Upper lobe of right lung (tissue), 1 donor: ENCODE measurements at places on chromosomes 5 and 9. TPM values are rescaled to one million over a fixed set of nuclear protein-coding genes. Genes with fewer than 3 reads are reported as not detected.

The RASGRF2 gene
- 5.4 TPM for total RNA-seq

The GRM6 gene
- not detected for total RNA-seq

The SCGB3A2 gene
- total RNA-seq = 186 TPM

The TMEM174 gene
- total RNA-seq = not detected

- no peaks in the 10 kb centered on the region for H3K36me3 ChIP-seq
- peaks cover 15% of the 10 kb centered on the region for H3K4me1 ChIP-seq
- H3K27me3 ChIP-seq = no peaks in the 10 kb centered on the region
- no peak overlapping the region for H3K27ac ChIP-seq
- peak; percentile 53 for DNase-seq
- no peak overlapping the region for H3K4me3 ChIP-seq
Observed at GRCh38 chr5:1526190-1526631, 2.5 kb upstream of the LPCAT1 start.

DNA sequence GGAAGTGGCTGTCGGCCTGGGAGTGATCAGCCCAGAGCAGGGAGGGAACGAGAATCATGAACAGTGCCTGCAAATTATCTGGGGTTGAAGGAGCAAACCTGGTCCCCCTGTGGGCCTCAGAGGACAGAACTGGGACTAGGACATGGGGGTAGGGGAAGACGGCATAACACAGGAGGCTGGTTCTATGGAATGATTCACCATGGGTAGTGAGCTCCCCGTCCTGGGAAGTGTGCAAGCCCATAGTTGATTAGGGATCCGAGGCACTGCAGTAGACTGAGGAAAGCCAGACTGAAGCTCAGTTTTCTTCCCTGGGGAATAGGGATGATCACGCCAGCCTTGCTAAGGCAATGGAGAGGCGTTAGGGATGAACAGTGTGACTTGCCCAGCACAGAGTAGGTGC is 5.6 kb downstream of the ADGRD2 start:
- no peaks in the 10 kb centered on the region for H3K4me1 ChIP-seq
- H3K27me3 ChIP-seq = peaks cover 37% of the 10 kb centered on the region
- no peaks in the 10 kb centered on the region for H3K36me3 ChIP-seq
- H3K4me3 ChIP-seq = no peak overlapping the region

- no peak for DNase-seq
- H3K36me3 ChIP-seq = no peaks in the 10 kb centered on the region
- H3K4me1 ChIP-seq = no peaks in the 10 kb centered on the region
- H3K27me3 ChIP-seq = no peaks in the 10 kb centered on the region
- no peak overlapping the region for H3K4me3 ChIP-seq
Observed at GRCh38 chr9:32698706-32699277, 63.3 kb upstream of the TAF1L start.

GRCh38 chr5:140801494-140801841 is 611 bp downstream of the PCDHA3 start:
- no peaks in the 10 kb centered on the region for H3K36me3 ChIP-seq
- DNase-seq = no peak
- no peaks in the 10 kb centered on the region for H3K4me1 ChIP-seq
- H3K27ac ChIP-seq = no peak overlapping the region

GRCh38 chr5:125257057-125257972 is 510.9 kb upstream of the ZNF608 start:
- H3K36me3 ChIP-seq = no peaks in the 10 kb centered on the region
- no peak for DNase-seq
- no peak overlapping the region for H3K4me3 ChIP-seq
- H3K4me1 ChIP-seq = no peaks in the 10 kb centered on the region
- H3K27ac ChIP-seq = no peak overlapping the region

- DNase-seq = no peak
- H3K4me1 ChIP-seq = no peaks in the 10 kb centered on the region
- no peaks in the 10 kb centered on the region for H3K36me3 ChIP-seq
- H3K27me3 ChIP-seq = no peaks in the 10 kb centered on the region
- no peak overlapping the region for H3K4me3 ChIP-seq
Observed at GRCh38 chr9:18014556-18014955, 435.7 kb downstream of the SH3GL2 start.

GRCh38 chr5:180121826-180122413 is 50.4 kb upstream of the RNF130 start:
- no peak overlapping the region for H3K4me3 ChIP-seq
- no peak overlapping the region for H3K27ac ChIP-seq

DNA sequence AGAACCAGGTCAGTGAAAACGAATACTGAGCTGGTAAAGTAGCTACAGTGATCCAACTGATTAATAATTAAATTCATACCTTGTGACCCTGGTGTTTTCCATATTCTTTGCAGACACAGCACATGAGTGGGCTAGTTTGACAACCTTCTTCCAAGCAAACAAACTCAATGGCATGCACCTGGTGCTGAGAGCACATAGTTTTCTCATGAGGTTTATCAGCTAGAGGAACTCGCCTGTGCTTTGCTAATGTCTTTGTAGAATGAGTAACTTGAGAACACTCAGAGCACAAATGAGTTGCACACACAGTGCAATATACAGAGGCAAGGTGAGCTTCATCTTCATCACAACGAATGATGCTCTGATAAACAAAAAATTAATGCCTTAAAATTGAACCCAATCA is 12.6 kb downstream of the TRIM23 start:
- no peak overlapping the region for H3K27ac ChIP-seq
- no peak for DNase-seq
- no peaks in the 10 kb centered on the region for H3K4me1 ChIP-seq

GRCh38 chr5:132180134-132180745 is 47.4 kb downstream of the P4HA2 start:
- no peaks in the 10 kb centered on the region for H3K27me3 ChIP-seq

GRCh38 chr5:75361310-75361709 is 24.3 kb downstream of the HMGCR start:
- DNase-seq = no peak
- H3K4me3 ChIP-seq = no peak overlapping the region
- no peak overlapping the region for H3K27ac ChIP-seq
- H3K36me3 ChIP-seq = peaks cover 68% of the 10 kb centered on the region
- H3K27me3 ChIP-seq = no peaks in the 10 kb centered on the region

DNA sequence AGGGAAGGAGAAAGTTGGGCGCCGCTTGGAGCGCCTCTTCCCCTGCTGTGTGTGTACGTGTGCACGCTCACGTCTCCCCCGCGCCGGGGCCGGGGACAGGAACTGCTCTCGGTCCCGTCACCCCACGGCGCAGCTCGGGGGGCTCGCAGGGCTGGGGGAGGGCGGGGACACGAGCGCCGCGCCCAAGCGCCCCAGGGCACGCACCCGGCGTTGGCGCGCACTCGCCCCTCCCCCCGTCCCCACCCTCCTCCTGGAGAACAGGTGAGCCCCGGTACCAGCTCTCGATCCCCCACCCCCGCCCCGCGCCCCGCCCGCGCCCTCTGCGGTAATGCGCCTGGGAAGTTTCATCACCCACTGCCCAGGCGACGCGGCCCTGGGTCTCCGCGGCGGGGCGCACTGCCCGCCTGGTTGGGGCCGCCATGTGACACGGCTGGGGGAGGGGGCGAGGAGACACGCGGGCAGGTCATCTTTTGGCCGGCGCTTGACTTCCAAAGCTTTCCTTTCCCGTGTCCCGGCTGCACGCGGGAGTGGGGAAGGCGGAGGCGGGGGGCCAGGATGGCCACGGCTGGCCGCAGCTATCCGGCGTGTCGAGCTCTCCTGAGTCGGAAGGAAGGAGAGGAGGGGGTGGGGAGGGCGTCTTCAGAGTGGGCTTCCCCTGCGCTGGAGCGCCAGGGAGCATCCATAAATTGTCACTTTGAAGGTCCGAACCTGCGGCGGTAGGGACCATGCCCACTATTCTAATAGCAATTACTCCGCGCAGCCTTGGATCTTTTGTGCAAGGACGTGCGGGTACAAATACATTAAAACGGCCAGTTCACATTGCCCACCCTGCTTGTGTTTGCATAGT is 1.5 kb upstream of the STC2 start:
- H3K27me3 ChIP-seq = peaks cover 54% of the 10 kb centered on the region
- H3K36me3 ChIP-seq = no peaks in the 10 kb centered on the region
- peaks cover 35% of the 10 kb centered on the region for H3K4me1 ChIP-seq
- no peak overlapping the region for H3K27ac ChIP-seq
- peak overlapping the region; percentile 46 for H3K4me3 ChIP-seq

DNA sequence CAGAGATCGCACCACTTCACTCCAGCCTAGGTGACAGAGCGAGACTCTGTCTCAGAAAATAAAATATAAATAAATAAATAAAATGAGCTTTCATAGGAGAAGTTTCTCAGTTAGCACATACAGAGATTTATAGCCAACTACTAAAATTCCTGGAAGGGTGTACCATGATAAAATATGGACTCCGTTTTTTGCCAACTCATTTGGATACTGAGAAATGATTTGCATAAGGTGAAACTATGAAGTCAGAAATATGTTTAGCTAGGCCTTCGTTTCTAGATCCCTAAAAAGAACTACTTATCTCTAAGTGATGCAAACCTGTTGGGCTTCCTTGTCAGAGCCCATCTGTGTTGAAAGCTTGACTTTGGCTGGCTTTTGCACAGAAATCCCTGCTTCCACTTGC is 56.9 kb upstream of the SLC1A1 start:
- no peak overlapping the region for H3K27ac ChIP-seq
- no peaks in the 10 kb centered on the region for H3K36me3 ChIP-seq
- no peak for DNase-seq
- H3K4me3 ChIP-seq = no peak overlapping the region
